ENCODE measurements at places on chromosomes 3 and 15.

DNA sequence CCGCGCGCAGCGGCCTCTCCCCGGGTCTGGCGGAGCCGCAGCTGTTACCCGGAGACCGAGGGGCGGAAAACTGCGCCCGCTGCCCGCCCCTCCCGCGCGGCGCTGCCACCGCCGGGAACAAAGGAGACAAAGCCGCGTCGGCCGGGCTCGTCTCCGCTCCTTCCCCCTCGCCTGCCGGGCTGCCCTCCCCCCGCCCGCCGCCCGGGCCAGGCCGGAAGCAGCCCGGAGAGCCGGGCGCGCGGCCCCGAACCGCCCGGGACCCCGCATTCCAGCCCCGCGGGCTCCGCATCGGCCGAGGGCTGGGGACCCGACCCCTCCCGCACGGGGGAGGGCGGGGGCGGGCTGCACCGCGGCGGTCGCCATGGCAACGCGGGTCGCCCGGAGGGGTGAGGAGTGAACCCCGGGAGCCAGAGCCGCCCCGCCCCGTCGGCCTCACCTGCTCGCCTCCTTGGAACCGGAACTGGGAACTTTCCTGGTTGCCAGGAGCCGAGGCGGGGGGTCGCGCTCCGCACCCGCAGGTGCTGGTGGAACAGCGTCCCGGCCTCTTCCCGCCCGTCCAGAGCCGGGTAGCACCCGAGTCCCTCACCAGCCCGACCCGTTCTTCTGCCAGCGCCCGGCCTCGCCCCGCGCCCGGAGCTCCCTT lies 448 bp downstream of the PLXNB1 start:
- peak; percentile 67 for DNase-seq

DNA sequence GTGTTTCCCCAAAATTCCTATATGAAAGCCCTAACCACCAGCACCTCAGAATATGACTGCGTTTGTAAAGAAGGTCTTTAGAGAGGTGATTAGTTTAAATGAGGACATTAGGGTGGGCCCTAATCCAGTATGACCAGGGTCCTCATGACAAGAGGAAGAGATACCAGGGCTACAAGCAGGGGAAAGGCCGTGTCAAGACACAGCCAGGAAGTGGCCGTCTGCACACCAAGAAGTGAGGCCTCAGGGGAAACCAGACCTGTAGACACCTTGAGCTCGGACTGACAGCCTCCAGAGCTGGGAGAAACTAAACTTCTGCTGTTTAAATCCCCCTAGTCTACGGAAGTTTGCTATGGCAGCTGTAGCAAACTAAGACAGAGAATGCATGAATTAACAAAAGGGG lies 14.2 kb downstream of the KIF7 start:
- no peak for DNase-seq

DNA sequence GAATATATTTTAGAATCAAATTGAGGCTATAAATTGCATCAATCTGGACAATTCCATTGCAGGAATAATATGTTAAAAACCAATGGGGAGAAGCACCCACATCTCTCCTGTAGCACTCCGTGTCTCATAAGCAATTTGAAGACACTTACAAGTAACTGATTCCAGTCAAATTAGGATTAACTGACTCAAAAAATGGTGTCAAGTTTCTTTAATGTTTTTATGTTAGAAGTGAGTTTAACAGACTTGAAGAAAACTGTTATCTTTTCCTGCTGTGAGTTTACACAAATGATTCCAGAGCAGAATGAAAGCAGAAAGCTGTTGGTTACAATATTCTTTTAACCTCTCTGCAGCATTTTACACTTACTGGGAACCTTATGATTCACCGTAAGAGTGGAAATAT lies 23.2 kb downstream of the RLBP1 start:
- no peak for DNase-seq

DNA sequence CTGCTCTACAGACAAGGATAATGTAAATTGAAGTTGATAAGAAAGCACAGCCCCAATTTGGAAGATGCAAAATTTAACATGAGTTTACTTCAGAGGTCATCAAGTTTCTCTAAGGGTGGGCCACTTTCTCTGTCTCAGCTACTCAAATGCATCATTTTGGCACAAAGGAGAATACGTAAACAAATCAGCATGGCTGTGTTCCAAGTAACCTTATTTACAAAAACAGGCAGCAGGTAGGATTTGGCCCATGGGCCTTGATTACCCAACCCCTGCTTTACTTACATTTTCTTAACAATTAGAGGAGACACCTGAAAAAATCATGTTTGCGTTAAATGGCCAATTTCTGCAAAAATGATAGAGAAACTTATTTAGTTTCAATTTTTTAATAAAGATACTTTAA lies 181.7 kb downstream of the GBE1 start:
- DNase-seq, result no peak

GRCh38 chr3:60325610-60326170 lies 925.6 kb downstream of the FHIT start:
- DNase-seq, result no peak

- DNase-seq, result peak; percentile 55
These were observed 20.5 kb downstream of the WDR73 start for GRCh38 chr15:84633311-84634227.

GRCh38 chr3:6250167-6250566 lies 610.7 kb upstream of the GRM7 start:
- DNase-seq, result no peak

- DNase-seq, result no peak
These were observed 13.0 kb downstream of the NKTR start for GRCh38 chr3:42613462-42613861.

DNA sequence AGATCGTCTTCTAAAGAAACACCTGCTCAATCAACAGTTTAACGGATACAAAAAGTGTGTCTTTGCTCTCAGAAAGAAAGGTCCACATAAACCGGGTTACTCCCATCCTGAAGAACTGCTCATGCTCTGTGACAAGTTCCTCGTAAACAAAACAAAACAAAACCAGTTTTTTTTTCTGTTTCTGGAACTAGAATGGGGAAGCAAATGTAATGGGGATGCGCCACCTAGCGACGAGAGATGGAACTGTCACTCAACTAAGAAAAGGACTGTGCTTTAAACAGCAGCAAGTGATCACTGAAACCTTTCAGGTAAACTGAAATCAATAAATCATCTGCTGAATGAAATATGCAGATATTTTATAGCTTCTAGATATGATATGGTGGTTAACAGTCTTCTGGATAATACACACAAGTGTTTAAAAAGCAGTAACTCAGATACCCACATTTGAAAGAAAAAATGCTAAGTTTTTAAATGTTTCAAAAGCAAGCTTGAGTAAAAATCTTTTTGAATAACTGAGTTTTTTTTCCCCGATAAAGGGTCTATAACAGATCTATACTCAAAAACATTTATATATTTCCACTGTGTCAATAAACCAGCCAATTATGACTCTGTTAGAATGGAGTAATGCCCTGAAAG lies 10.9 kb downstream of the TM2D3 start:
- peak; percentile 53 for DNase-seq

All from RWPE1 (cell line).